HepG2 (cell line): ENCODE measurements at places on chromosomes 16 and 17. TPM values are rescaled to one million over a fixed set of nuclear protein-coding genes. Genes with fewer than 3 reads are reported as not detected.

FKBP10 gene
- total RNA-seq, result 46.5 and 149 TPM in 2 replicates

EPX gene
- not detected in 2 replicates for total RNA-seq

CA5A gene
- 85.7 and 106 TPM in 2 replicates for total RNA-seq

- DNase-seq, result no peak
Measured at GRCh38 chr17:45288825-45289224, 26.9 kb upstream of the SPATA32 start.

- no peak for DNase-seq
Measured at GRCh38 chr16:22641131-22641628, 130.5 kb downstream of the NPIPB5 start.

- no peak for DNase-seq
Measured at GRCh38 chr17:67678414-67678813, 39.3 kb upstream of the NOL11 start.

DNA sequence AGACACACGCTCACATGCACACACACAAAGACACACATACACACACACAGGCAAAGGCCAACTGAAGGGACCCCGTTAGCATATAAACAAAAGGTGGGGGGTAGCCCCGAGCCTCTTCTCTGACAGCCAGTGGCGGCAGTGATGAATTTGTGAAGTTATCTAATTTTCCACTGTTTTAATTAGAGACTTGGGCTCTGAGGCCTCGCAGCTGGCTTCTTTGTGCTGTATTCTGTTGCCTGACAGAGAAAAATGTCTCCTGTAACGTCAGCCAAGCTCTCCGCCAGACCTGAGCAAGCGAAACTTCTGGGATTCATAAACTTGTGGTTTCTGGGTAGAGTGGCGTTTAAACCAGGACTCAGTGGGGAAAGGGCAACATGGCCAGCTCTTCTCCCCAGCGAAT, 113.9 kb upstream of the FOXF1 start:
- DNase-seq, result no peak

DNA sequence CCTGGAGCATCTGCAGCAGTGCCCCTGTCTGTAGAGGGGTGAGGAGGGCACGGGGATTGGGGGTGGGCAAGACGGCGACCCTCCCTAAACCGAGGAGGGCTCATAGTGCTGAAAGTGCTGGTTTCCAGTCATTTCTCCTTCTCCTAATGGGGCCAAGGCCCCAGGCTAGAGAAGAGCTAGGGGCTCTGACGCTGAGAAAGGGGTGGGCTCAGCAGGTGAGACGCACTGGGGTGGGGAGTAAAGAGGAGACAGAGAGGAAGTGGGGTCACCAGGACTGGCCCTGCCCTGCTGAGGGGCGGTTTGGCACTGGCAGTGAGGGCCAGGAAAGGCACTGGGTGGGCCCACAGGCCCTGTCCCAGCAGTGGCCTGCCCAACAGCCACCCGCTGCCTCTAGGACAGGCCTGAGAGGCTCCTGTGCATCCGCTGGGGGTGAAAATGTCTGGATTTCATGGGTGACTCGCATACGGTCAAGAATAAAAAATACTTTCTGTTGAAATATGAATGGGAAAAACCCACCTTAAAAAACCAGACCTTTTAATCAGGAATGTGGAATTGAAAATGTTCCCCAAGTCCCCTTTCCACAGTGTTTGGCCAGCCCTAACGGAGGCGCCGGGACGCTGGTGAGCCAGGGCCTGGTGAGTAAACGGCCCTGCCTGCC, 122.4 kb upstream of the SMURF2 start:
- DNase-seq, result no peak

DNA sequence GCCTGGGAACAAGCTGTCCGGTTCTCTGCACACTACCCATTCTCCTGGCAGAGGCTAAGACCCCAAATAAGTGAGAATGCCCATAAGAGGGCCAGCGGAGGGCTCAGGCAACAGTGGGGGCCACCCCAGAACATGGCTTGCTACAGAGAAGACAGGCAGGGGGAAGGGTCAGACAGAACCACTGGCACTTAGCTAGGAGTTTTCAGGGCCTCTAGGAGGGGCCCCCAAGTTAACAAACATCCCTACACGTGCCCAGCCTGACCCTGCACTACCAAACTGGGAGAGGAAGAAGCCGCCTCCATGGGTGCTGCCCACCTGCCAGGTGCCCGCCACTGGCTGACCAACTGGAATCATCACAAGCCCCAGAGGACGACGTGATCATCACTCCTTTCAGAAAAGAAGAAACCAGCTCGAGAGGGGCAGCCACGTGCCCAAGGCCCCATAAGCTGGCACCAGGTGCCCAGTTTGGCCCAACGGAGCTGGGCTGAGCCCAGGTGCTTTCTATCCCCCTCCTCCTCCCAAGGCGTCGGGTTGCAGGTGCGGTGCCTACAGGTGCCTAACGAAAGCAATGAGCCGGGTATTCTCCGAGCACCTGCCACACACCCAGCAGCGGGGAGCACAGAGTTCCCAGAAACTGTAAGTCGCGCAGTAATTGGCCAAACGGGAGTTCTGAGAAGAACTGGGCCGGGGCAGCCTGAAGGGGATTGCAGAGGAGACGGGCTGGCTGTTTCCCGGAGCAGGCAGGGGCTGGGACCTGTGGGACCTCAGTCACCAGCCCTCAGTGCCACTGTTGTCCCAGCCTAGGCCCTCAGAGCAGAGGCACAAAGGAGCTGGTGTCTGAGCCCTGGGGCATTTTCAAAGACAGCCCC, 13.2 kb downstream of the RPH3AL start:
- DNase-seq, result no peak

DNA sequence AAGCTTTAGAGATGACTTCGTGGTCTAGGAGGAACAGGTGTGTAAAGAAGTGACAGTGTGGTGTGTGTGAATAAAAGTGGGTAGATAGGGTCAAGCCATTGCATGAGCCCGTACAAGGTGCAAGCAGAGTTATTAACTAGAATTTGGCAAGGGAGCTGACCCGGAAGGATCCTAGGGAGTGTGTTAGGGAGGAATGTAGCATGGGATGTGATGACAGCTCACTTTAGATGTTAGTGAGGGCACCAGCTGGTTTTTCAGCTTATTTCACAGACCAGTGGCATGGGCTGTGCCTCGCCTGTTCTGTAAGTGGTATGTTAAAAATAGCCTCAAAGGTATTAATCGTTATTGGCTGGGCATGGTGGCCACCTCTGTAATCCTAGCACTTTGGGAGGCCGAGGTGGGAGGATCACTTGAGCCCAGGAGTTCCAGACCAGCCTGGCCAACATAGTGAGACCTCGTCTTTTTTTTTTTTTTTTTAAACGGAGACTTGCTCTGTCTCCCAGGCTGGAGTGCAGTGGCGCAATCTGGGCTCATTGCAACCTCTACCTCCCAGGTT, 8.3 kb downstream of the ANKRD40CL start:
- no peak for DNase-seq

GRCh38 chr17:43024407-43025289, at the start of gene RND2:
RND2 (plus strand) TSS chr17:43025231; CDS start chr17:43025348, 117 bp downstream.
- DNase-seq, result peak; percentile 91

DNA sequence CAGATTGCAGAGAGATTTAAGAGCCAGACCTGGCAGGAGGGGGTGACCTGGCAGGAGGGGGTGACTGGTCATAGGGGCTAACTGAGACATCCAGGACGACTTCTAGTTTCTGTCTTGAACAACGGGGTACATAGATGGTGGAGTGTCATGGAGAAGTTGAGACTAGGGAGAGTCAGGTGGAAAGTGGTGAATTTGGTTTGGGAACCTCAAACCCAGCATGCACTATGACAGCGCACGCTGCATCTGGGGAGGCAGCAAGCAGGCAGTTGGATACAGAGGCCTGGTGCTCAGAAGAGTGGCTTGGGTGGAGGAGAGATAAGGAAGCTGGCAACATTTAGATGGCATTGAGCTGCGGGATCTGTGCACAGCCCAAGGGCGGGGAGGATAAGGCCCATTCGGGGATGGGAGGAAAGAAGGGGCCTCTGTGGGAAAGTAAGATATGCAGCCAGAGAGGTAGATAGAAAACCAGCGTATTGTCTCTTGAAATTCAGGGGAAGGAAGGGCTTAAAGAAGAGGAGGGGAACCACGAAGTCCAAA, 4.5 kb downstream of the RIPOR1 start:
- DNase-seq, result no peak

GRCh38 chr17:30530346-30531025, 53.3 kb downstream of the GOSR1 start:
- no peak for DNase-seq

GRCh38 chr17:43338886-43339516, 59.8 kb upstream of the ARL4D start:
- DNase-seq, result peak; percentile 51

DNA sequence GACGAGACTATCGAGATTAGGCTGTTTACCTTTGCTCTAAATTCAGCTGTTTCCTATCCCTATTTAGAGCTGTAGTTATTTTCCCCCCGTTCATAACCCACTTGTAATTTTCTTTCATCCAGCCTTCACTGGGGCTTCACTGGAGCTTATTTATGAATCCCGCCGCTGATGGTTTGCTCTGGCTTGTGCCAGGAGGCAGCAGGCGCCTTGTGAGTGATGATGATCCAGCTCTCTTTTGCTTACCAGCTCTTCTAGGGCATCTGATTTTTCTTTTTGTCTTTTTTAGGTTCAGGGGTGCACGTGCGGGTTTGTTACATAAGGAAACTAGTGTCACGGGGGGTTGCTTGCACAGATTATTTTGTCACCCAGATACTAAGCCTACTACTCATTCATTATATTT, 37.4 kb upstream of the CDH13 start:
- DNase-seq, result no peak

- DNase-seq, result no peak
Measured at GRCh38 chr17:55704401-55704800, 18.3 kb downstream of the TMEM100 start.
